Endothelial cell of umbilical vein (primary cell): ENCODE measurements at places on chromosomes 11 and 22. TPM values are rescaled to one million over a fixed set of nuclear protein-coding genes. Genes with fewer than 3 reads are reported as not detected.
A peak's percentile ranks its signal among the peaks of the same experiment; 100 is the strongest.

DNA sequence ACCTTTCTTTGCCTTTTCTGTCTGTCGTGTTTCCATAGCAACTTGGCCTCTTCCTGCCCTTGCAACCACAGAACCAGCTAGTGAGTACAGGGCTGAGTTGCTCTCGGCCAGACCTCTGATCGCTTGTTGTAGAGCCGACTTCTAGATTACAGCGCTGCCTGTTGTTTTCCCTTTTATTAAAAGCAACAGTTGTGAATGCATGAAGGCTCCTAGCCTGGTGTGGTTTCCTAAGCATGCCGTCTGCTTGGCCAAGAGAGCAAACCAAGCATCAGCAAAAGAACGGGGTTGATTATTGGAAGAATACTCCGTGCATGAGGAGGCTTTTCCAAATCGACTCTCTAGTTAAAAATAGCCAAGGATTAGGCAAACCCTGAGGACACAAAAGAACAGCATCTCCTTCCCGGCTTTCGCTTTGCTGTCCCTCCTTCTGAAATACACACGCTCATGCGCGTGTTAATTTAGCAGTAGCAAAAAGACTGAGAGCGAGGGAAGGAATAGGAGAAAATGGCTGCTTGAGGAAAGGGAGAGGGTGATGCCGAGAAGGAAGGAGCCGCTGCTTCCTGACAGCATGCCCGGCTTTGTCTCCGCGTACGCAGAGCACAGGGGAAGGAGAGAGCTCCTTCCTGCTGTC lies 71.5 kb upstream of the TTC12 start:
- DNase-seq: no peak

- DNase-seq: no peak
These were observed 6.6 kb upstream of the BID start for GRCh38 chr22:17780741-17781318.

DNA sequence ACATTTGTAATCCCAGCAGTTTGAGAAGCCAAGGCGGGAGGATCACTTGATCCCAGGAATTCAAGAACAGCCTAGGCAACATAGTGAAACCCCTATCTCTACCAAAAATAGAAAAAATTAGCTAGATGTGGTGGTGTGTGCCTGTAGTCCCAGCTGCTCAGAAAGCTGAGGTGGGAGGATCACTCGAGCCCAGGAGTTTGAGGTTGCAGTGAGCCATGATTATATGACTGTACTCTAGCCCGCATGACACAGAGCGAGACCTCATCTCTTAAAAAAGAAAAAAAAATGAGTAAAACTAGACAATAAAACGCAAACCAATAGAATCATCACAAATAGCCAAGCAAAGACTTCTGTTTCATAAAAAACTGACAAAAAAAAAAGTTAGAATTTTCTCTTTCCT lies 21.8 kb downstream of the NUCB2 start:
- no peak for DNase-seq

SLC22A9 gene
- not detected in 2 replicates for total RNA-seq

- peak; percentile 21 for DNase-seq
These were observed 39.6 kb downstream of the LIF start for GRCh38 chr22:30206944-30207343.

DNA sequence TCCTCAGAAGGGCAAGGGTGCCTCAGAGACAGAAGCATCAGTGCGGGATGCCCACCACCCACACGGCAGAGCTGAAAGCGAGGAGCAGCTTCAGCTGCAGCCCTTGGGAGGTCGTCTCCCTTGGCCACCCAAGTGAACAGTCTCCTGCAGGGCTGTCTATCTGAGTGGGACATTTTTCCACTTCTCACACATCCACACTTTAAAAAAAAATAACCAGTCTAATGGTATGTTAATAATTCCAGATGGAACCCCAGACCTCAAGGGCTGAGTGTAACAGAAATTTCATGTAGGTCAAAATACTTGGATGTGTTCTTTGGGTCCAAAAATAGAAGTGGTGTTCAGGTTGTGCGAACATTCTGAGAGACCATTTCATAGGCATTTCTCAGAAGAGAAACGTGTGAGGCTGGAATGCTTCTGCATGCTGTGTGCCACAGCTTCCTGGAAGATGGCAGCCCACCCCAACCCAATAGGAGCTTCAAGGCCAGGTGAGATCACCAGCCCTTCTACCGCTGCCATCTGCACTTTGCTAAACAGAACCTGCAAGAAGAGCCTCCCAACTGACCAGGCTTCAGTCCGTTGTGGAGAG lies 623.2 kb downstream of the OPCML start:
- no peak for DNase-seq

GRCh38 chr11:73170140-73170539 lies 28.0 kb upstream of the FCHSD2 start:
- no peak for DNase-seq

GRCh38 chr11:76768088-76768908 lies 14.9 kb upstream of the TSKU start:
- peak; percentile 71 for DNase-seq

GLB1L3 gene
- not detected in 2 replicates for total RNA-seq

DNA sequence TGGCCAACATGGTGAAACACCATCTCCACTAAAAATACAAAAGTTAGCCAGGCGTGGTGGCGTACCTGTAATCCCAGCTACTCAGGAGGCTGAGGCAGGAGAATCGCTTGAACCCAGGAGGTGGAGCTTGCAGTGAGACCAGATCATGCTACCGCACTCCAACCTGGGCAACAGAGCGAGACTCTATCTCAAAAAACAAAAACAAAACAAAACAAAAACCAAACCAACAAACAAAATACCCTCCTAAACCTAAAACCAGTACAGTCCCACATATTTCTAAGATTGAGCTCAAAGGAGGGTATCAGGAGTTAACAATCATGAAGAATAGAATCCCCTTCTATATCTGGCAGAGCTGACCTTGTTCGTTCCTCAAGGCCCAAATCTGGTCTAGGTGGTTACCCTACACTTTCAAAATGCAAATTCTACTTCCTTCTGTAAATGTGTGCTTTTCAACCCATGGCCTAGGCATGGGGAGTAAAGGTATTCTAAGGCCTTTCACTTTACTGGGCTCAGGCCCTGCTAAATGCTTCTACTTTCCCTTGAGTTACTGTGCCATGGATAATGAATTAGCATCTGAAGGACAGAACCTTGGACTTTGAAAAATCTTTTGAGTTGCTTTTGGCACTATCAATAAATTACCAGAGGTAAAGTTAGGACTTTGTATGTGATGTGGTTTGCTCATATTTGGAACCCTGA lies 10.4 kb upstream of the PPP2R1B start:
- DNase-seq: no peak

OR51B5 gene
- not detected in 2 replicates for total RNA-seq

- DNase-seq: no peak
These were observed 8.0 kb upstream of the CSRP3 start for GRCh38 chr11:19209617-19210370.

- DNase-seq: no peak
These were observed 566 bp downstream of the ATP6V1E1 start for GRCh38 chr22:17627961-17628405.

DNA sequence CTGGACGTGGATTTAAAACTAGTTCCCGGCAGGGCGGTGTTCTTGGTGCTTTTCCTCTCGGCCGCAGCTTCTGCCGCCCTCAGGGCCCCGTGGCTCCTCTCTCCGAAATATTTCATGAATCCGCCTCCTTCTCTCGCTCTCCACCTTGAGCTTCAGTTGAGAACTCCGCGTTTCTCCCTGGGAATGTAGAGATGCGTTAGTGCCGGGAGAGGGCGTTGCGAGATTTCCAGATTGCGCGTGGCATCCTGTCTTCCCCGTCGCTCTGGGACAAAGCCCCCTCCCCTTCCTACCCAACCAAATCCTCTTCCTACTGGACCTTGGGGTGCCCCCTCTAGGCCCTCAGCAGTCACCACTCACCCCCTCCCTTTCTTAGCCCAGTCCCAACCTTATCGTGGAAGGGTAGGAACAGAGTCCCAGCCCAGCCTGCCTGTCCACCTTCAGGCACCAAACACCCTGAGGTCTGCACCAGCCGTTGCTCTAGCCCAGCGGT lies 15.5 kb upstream of the RAC2 start:
- peak; percentile 60 for DNase-seq

DNA sequence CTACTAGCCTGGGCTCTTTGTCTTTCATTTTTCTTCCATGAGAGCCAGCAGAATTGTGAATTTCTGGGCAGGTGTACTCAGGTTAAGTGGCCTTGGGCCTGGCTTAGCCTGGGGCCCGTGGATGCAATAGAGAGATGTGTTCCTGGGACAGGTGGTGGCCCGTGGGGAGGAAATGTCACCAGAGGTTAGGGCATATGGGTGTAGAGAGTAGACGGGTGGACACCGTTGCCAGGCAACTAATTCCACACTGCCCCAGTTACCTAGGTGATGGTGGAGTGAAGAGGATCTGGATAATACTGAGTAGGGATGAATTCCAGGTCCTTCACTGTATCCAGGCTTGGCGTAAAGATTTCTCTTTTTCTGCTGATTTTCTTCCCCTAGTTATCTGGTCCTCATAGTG lies 175.0 kb downstream of the INSC start:
- no peak for DNase-seq

- no peak for DNase-seq
These were observed 50.9 kb upstream of the PGR start for GRCh38 chr11:101180481-101180880.

TRIM44 gene
- total RNA-seq: 62.3 and 72.0 TPM in 2 replicates

GRCh38 chr11:110866081-110866480 lies 153.8 kb upstream of the ARHGAP20 start:
- no peak for DNase-seq

DNA sequence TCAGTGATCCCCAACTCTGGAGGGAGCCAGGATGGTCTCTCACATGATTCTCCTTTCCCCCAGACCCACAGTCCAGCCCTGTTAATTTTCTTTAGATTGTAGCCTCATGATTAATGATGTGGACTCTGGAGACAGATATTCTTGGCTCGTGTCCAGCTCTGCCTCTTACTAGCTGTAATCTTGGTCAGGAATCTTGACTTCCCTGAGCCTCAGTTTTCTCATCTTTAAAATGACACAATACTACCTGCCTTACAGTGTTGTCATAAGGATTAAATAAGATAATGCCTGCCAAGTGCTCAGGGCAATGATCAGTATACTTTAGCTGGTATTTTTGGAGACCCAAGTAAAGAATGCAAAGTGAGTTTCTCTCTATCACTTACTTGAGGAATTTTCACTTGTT lies 60.0 kb downstream of the SPECC1L start:
- peak; percentile 26 for DNase-seq

TMEM138 gene
- total RNA-seq: 37.9 and 43.6 TPM in 2 replicates

- peak; percentile 64 for DNase-seq
These were observed 852 bp downstream of the TRAF6 start for GRCh38 chr11:36509201-36509639.
